ENCODE measurements at places on chromosomes 7 and 10.

- no peak for DNase-seq
These were observed 45.1 kb downstream of the WIPI2 start for GRCh38 chr7:5234852-5235831.

DNA sequence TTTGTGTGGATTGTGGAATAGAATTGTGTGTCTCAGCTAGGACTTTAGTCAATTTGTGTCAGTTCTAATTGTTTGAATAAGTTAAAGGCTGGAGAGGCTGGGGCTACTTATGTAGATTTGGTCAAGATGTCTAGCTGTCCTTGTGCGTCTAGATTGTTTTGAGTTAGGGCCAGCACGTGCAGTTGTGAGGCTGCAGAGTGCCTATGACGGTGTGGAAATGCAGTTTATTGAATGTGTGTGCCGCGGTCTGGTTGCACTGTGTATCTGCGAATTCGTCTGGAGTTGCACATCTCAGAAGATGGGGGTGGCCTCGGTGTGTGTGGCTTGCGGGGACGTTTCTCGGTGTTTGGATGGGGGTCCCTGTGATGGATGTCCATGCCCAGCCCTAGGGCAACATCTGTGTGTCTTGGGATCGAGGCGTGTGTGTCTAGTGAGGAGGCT, 10.2 kb downstream of the EMX2 start:
- no peak for DNase-seq

DNA sequence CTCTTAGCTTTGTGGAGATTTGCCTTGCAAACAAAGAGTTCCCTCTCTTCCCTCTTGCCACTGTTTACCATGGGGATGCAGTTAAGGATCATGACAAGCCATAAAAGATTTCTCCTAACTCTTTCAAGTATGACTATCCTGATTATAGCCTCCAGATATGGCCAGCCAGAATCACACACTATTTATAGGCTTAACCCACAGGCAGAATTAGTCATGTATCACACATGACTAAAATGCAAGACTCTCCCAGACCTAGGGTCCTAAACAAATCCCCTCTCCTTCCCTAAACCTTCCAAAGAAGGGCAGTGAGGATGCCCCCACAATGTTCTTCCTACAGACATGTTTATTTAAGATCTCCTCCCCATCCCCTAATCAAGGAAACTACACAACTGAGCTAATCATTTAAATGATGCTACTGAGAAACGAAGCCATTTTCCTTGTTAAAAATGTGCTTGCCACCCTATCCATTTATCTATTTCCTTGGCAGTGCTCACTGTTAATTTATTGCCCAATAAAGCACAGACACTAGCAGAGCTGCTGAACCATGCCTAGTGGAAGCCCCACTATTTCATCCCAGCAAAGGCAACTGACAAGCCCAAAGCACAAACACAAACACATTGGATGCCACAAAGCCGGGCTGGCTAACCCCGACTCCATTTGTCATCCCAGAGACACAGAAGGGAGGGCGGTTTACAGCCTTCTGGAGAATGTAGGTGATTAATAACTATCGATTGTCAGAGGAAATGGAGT, 363.4 kb downstream of the KCNMA1 start:
- no peak for DNase-seq

- peak; percentile 28 for DNase-seq
These were observed 71.1 kb downstream of the FIGNL1 start for GRCh38 chr7:50379082-50379481.

GRCh38 chr7:137734221-137734620, 112.6 kb downstream of the DGKI start:
- no peak for DNase-seq

DNA sequence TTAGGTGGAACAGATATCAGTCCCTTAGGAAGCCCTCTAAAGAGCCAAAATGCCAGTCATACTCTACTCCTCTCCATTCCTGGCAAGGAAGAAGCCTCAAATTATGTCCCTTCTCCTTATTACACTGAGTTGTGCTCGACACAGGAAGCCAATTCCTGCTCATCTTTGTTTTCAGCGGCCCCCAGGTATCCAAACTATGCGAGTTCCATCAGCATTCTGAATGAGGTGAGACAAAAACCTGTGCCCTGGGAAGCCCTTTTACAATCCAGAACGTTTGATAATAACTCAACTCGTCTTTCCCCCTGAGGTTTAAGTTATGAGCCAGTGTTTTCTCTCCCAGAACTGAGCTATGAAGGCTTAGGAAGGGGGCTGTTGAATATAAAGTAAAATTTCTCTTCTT, 580.5 kb downstream of the NXPH1 start:
- DNase-seq: no peak

- DNase-seq: peak; percentile 40
These were observed at the start of gene GFRA1 for GRCh38 chr10:116272440-116273283. TSS of gene GFRA1 (minus strand) at chr10:116273206. CDS start at chr10:116272029, 1,177 bp downstream.

DNA sequence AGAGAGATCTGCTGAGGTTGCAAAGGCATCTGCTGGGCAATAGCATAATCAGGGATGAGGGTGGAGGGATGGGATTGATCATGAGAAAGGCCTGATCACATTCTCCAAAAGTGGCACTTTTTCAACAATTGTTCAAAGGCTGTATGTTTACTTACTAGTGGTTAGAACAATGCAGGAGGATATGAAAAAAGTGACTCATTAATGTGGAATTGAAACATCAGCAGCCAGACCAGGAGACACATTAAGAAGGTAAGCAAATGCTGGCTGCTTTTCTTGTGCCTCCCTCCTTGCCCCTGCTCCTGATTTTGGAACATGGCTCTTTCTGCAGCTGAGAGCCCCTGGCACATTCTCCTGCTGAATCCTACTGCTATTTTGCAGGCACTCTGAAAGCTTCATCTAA, 63.5 kb downstream of the FAM204A start:
- DNase-seq: no peak

GRCh38 chr7:122136078-122136477, 8.0 kb downstream of the AASS start:
- DNase-seq: no peak

DNA sequence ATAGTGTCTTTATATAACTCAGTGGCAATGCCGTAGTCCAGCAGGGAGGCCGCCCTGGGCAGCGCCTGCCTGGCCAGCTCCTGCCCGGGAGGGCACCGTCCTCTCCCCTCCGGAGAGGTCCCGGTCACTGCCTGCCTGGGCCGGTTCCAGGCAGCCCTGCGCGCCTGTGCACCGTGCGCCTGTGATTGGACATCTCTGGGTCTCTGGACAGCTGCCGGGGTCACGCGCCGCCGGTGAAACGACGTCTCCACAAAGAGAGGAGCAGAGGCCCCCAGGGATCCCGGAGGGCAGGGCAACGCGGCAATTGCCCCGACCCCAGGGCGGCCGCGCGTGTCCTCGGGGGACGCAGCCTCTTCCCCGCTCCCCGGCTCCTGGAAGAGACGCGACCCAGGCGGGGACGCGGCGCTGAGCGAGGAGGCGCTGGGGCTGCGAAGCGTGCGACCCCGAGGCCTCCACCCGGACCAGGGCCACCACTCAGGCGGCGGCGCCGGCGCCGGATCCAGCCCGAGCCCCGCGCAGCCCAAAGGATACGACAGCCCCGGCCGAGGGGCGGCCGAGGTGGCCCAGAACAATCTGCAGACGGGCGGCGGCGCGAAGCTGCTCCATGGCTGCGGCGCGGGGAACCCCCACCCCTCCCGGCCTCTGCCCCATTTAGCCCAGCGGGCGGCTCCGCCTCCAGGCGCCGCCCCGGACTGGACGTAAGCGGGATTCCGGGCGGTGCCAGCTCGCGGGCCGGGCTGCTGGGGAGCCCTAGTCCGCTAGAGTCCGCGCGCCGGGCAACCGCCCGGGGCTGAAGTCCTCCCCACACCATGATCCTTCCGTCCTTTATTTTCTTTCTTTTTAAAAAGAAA, at the start of gene PHYH:
Gene PHYH, minus strand, starts transcription at position 628 of the 851 bp plus-strand sequence. Its CDS starts 22 bp downstream, at position 606.
- peak; percentile 62 for DNase-seq

DNA sequence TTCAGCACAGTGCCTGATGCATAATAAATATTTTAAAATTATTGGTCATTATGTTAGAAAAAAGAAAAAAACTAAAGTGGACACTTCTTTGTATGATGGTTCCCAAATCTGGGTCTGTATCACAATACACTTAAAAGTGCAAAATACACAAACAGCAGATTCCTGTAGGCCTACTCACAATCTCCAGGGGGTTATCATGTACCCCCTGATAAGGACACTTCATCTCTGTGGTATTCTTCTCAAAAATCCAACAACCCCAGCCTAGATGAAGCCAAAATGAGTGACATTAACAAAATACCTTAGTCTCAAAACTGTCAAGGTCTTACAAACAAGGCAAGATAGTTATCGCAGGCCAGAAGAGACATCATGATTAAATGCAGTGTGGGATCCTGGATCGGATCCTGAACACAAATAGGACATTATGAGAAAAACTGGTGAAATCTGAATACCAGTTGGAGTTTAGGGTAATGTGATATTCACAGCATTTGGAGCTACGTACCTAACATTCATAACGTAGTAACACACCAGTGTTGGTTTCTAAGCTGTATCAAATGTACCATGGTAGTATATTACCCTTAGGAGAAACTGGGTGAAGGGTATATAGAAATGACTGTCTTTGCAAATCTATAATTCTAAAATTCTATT, 45.2 kb downstream of the NSUN6 start:
- DNase-seq: no peak

DNA sequence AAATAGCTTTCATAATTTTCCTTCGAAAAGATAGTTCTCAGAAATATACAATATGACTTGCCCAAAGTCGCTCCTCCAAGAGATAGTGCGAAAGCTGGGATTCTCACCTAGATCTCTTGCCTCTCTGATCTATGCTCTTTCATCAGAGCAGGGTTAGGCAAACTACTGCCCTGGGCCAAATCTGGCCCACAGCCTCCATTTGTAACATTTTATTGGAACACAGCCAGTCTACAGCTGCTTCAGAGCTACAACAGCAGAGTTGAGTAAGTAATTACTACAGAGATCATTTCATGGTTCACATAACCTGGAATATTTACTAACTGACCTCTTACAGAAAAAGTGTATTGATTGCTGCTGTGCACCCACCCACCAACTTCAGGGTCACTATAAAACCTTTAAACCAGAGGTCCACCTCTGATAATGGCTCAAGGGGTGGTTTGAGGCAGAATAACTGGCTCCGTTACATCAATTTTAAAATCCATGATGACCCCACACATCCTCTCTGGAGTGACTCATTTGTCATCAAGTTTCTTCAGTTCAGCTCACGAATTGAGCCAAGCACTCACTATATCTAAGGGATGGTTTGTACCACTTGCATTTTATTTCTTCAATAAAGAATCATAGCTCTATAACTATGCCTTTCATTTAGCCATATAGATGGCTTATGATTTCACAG, 1019.0 kb downstream of the XPNPEP1 start:
- no peak for DNase-seq

- no peak for DNase-seq
These were observed 7.8 kb upstream of the PPP2R2D start for GRCh38 chr10:131892806-131893675.

DNA sequence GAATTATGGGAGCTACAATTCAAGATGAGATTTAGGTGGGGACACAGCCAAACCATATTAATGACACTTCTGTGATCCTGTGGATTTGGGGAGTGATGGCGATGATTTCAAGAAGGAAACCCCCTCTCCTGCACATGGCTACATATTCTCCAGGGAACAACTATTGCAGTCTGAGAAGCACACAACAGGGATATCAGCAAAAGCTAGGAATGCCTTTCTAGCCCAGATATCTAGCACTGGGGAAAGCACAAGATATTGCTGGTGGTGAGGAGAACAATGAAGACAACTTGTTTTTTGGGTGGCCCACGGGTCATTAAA, 24.3 kb downstream of the EPDR1 start:
- no peak for DNase-seq

GRCh38 chr10:78318305-78318704, 284.6 kb downstream of the RPS24 start:
- DNase-seq: no peak

DNA sequence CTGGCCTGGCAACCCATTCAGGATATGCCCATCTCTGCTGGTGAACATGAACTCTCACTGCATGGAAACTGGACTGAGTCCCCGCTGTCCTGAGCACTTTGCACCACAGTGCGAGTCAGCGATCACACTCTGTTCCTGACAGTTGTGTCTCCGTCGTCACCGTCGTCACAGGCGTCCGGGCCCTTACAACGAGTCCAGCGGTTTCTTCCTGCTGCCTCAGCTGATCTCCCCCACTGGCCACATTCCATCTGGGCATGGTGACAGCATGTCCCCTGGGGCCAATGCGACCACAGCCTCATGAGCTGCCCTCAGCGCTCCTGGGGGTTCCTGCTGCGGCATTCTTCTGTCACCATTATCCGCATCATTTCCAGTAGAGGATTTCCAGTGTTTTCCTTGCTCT, 76.8 kb upstream of the KLF6 start:
- no peak for DNase-seq

DNA sequence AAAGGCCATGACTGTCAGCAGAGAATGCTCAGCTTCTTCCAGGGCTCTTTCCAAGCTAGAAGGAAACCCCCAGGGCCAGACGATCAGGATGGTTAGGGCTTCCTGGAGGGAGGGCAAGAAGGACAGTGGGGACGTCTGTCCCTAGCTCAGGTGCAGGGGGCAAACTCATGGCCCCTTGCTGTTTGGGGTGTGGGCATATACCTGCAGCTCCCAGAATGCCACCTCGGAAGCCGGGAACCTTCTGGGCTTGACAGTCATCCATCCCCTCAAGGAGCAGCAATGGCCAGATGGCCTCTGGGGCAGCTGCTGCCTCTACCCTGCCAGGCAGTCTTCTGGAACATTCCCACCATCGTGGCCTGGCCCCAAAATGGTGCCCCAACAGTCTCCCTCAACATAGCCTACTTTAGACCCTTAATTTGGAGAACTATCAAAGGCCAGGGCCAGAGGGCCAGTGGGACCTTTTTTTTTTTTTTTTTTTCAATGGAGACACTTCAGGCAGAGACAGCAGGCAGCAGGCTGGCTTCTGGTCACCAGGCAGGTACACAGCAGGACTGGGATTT, 40.2 kb upstream of the ZMIZ1 start:
- no peak for DNase-seq

GRCh38 chr10:49138361-49138891, 4.6 kb upstream of the FAM170B start:
- no peak for DNase-seq

GRCh38 chr10:24240041-24240751, 31.3 kb downstream of the KIAA1217 start:
- no peak for DNase-seq

GRCh38 chr7:138887872-138888656, 90.1 kb upstream of the ATP6V0A4 start:
- no peak for DNase-seq

DNA sequence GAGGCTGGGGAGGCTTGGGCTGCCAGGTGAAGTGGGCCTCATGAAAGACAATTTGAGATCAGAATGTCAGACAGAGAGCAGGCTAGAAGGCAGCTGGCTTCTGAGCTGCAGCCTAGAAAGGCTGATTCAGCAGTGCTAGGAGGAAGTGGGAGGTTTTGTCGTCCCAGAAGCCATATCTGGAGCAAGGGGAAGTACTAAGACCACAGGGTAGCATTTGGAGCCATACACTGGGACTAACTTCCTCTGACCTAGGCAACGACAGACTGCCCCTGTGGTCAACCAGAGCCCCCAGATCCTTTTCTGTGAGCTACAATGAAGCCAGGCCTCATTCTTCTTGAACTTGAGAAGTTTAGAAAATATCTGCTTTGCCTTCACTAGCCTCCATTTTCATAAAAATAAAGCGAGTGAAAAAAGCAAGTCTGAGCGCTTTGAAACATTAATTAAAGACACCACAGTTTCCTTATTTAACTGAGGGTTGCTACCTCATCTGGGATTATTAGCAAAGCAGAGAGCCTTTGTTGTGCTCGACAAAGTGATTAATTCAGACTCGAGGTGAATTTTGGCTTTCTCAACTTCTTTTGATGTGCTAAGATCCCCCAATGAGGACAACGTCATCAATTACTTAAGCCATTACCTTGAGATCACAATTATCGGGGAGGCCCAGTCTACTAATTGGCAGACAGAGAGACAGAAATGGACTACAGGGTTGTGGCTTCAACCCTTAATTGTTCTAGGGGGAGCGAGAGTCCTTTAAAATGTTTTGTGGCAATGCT, 26.6 kb downstream of the TBXAS1 start:
- DNase-seq: no peak
